ENCODE measurements at places on chromosomes 5 and 9.

GRCh38 chr5:140351609-140352334 lies 5.4 kb upstream of the HBEGF start:
- DNase-seq, result peak; percentile 32

GRCh38 chr9:68851657-68852056 lies 146.6 kb downstream of the PIP5K1B start:
- no peak for DNase-seq

- DNase-seq, result no peak
These were observed 480.7 kb downstream of the CSNK1G3 start for GRCh38 chr5:123992641-123993040.

DNA sequence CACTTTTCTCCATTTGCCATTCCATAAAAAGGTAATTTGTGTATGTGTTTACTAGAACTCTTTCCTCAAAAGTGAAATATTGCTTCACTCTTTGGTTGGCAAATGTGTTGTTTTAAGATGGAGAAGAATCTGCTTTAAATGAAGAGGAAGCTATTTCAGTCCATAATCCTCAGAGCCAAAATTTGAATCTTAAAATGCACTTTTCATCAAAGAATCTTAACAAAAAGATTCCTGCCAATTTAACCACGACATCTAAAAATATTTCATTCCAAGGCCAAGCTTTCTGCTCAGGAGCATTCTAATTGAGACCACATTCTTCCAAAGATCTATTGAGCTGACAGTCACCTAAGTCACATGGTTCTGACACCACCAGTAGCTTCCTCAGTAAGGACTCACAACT lies 7.5 kb downstream of the GABRB2 start:
- no peak for DNase-seq

DNA sequence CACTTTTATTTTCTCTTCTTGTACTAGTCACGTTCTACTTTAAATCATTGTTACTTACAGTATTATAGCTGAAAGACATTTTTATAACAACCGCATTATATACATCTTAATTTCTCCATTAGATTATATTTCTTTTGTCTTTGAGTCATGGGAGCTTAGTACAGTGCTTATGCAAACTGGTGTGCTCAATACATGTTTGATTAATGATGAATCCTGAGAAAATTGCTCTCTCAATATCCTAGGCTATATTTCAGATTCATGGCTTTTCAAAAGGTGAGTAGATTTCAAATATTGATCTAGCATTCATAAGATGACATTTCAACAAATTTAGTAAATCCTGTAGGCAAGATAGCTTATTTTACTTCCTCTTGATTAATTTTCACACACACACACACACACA lies 102.2 kb upstream of the FST start:
- no peak for DNase-seq

GRCh38 chr5:43193894-43194265 lies 1.9 kb downstream of the NIM1K start:
- DNase-seq, result no peak

DNA sequence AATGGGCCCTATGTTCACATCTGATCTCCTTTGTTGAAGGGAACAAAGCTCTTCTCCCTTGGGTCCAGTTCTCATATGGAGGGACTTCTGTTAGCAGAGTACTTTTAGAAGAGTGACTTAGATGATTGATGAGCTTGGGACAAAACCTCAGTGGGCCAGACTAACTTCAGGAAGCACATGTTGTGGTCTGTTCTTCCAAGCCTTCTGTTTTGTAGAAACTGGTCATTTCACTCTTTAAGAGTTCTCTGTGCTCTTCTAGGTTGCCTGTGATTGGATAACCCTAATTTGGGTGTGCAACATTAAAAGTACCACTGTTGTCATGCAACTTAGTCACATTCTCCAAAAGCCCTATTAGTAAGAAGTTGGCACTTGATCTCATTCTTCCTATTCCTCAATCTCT lies 183.5 kb upstream of the ACO1 start:
- DNase-seq, result no peak

- no peak for DNase-seq
These were observed 9.0 kb downstream of the KIAA1958 start for GRCh38 chr9:112495614-112496013.

GRCh38 chr5:108560581-108560980 lies 178.7 kb upstream of the FBXL17 start:
- DNase-seq, result no peak
